ENCODE measurements at places on chromosomes 6 and 20. TPM values are rescaled to one million over a fixed set of nuclear protein-coding genes. Genes with fewer than 3 reads are reported as not detected.

- H3K27ac ChIP-seq, result peak overlapping the region; percentile 48
- no peak for DNase-seq
- no peaks in the 10 kb centered on the region for H3K36me3 ChIP-seq
- H3K4me1 ChIP-seq, result peaks cover 53% of the 10 kb centered on the region
- no peak overlapping the region for H3K4me3 ChIP-seq
Measured at GRCh38 chr6:111725446-111726112, 119.9 kb upstream of the TRAF3IP2 start.

- peak overlapping the region; percentile 88 for H3K27ac ChIP-seq
- H3K4me3 ChIP-seq, result no peak overlapping the region
- H3K27me3 ChIP-seq, result no peaks in the 10 kb centered on the region
- no peaks in the 10 kb centered on the region for H3K36me3 ChIP-seq
- DNase-seq, result peak; percentile 59
Measured at GRCh38 chr20:31698803-31699718, 23.6 kb downstream of the BCL2L1 start.

DNA sequence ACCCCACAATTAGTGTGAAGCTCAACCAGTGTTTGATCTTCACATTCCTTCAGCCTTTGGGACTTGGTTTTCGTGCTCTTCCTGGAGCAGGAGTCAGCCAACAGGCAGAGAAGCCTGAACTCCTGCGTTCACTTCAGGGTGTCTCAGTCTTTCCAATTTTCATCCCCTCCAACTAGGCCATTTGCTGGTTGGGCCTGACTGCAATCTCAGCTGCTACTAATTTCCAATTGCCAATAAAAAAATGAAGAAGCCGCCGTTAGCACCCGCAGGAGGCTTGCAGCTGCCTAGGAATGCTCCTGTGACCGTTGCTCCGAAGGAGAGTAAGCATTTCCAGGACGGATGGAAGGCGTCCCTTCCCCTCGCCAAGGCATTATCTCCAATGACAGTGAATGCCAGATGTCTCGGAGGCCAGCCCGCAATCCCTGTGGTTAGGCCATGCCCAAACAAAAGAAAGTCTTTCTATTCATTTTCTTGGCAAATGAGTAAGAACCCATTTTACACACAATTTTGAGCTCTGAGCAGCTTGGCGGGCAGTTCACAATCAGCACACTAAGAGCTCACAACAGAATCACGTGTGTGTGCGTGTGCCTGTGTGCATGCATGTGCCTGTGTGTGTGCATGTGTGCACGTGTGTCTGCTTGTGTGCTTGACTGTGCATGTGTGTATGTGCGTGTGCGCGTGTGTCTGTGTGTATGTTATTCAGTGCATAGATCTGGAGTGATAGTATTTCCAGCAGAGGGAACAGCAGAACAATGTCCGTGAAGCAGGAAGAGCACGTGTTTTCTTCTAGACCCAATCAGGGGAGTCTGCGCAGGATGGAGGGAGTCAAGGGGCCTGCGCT, 301.2 kb downstream of the SMOC2 start:
- H3K4me3 ChIP-seq, result no peak overlapping the region
- H3K27me3 ChIP-seq, result no peaks in the 10 kb centered on the region
- no peak overlapping the region for H3K27ac ChIP-seq
- H3K36me3 ChIP-seq, result no peaks in the 10 kb centered on the region

GRCh38 chr6:131173680-131174079, 38.4 kb downstream of the AKAP7 start:
- DNase-seq, result no peak
- no peak overlapping the region for H3K4me3 ChIP-seq
- H3K4me1 ChIP-seq, result peaks cover 7% of the 10 kb centered on the region
- no peak overlapping the region for H3K27ac ChIP-seq
- no peaks in the 10 kb centered on the region for H3K27me3 ChIP-seq

DNA sequence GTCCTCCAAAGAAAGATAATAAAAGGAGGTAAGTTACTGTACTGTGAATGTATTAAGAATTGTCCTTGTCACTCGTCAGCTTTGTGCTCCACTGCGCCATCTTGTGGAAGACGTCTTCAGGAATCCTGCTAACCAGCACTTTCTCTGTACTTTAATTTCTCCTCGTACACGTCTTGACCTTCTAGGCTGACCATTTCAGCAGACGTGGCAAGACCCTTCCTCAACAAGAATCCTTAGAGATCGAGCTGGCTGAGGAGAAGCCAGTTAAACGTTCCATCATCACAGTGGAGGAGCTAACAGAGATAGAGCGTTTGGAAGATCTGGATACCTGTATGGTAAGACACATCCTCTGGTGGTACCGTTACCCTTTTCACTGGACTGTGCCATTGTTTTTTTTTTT, 95.5 kb upstream of the SCGN start:
- H3K36me3 ChIP-seq, result peaks cover 4% of the 10 kb centered on the region
- H3K27ac ChIP-seq, result no peak overlapping the region
- H3K4me3 ChIP-seq, result no peak overlapping the region
- H3K27me3 ChIP-seq, result no peaks in the 10 kb centered on the region
- no peaks in the 10 kb centered on the region for H3K4me1 ChIP-seq
- DNase-seq, result peak; percentile 90

DNA sequence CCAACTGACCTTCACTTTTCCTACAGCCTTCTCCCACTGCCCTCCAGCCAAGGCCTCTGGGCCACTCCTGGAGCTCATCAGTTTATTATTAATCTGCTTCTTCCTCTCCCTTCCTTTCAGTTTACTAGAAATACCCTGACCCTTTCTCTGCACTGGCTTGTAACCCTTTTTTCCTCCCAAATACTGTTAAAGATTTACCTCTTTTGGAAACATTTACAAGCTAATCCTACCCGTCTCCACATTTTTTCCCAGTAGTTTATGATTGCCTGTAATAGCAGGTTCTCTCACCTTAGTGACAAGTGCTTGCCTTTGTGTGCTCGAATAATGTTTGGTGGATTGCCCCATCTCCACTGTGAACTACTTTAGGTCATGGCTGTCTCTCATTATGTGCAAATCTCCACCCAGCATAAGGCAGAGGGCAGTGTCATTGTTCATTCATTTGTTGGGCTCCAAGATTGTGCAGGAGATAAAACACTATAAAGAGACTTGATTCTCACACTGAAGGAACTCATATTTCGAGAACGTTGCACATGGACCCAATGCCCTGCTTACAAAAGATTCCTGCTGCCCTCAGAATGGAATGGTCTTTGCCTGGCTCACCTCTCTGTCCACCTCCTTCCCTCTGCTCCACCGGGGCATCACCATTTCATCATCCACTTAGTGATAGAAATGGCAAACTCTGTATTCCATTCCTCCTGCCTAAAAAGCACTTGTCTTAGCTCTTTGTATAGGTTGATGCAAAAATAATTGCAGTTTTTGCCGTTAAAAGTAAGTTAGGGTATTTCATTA, 491.1 kb downstream of the UTRN start:
- H3K4me1 ChIP-seq, result no peaks in the 10 kb centered on the region
- H3K27ac ChIP-seq, result no peak overlapping the region
- no peaks in the 10 kb centered on the region for H3K27me3 ChIP-seq
- no peak overlapping the region for H3K4me3 ChIP-seq

DNA sequence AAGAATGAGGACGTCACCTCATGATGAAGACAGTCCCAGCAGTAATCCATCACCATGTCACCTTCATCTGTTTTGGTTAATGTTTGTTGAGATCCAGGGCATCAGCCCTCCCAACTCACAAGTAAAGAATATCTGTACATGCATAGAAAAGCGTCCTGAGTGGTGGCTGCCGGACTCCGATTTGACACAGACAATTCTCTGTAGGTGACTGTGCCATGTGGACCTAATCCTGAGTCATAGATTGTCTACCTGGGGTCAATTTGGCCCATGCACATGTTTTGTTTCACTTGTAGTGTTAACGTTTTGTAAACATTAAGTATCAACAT, 168.4 kb upstream of the UST start:
- no peak overlapping the region for H3K4me3 ChIP-seq
- no peaks in the 10 kb centered on the region for H3K36me3 ChIP-seq
- H3K4me1 ChIP-seq, result peaks cover 11% of the 10 kb centered on the region
- H3K27ac ChIP-seq, result no peak overlapping the region
- H3K27me3 ChIP-seq, result no peaks in the 10 kb centered on the region
- DNase-seq, result no peak

Gene BPIFB2
- not detected for polyA plus RNA-seq

Gene GZF1
- 6.0 TPM for polyA plus RNA-seq

Gene GLP1R
- not detected for polyA plus RNA-seq

Measured in stomach (tissue), 19 donors.